Natural killer cell treated with Interleukin-12 subunit alpha and Interleukin-12 subunit beta and Interleukin-15 and Interleukin-18, amount 100 ng/mL, for 72 hours (primary cell): ENCODE measurements at places on chromosomes 16 and 17. TPM values are rescaled to one million over a fixed set of nuclear protein-coding genes. Genes with fewer than 3 reads are reported as not detected.

The GNGT2 gene
- total RNA-seq, result 19.6 TPM

The SULT1A2 gene
- total RNA-seq, result 0.61 TPM

The TNP2 gene
- total RNA-seq, result not detected

The ASPHD1 gene
- total RNA-seq, result not detected

DNA sequence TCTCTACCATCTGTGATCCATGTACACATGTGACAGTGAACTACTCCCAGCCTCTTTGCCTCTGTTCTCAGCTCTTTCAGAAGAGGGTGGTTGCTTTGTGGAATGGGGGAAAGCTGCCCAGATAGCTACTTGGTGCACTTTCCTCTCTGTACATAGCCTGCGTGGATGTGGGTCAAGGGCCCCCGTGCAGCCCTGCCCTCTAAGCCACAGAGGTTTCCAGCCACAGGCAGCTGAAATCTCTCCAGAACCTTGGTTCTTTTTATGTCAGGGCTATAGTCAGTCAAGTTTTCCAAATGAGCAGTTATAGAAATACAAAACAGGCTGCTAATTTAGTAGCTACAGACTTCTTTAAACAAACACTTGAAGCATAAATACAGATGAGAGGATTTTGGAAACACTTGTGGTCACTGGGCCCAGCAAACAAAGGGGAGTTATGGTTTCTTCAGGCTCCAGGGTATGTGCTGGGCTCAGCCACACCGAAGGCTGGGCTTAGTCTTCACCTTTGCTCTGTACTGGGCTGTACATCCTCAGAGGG, 199.7 kb upstream of the ASIC2 start:
- no peak overlapping the region for H3K27ac ChIP-seq
- DNase-seq, result no peak
- no peaks in the 10 kb centered on the region for H3K36me3 ChIP-seq
- peaks cover 29% of the 10 kb centered on the region for H3K27me3 ChIP-seq
